ENCODE measurements at places on chromosomes 12 and 14. TPM values are rescaled to one million over a fixed set of nuclear protein-coding genes. Genes with fewer than 3 reads are reported as not detected.

Gene RERG
- total RNA-seq: not detected

DNA sequence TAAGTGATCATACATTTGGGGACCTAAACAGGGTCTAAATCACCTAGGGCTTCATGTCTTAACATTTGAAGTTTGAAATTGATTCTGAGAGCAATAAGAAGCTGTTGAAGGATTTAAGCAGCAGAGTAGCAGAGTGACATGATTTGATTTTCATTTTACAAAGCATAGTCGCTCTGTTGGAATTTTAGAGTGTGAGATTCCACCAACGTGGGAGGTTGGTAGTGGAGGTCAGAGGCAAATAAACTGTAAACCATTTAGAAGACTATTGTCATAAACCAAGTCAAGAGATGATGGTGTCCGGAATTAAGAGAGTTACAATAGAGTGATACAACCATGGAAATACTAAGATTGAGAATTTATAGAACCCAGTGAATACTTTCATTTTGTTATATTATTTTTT, 52.7 kb upstream of the ZDHHC17 start:
- DNase-seq: no peak

- no peak for DNase-seq
Measured at GRCh38 chr14:95948558-95948981, 71.9 kb downstream of the TUNAR start.

Gene MYO1H
- total RNA-seq: not detected

- no peak for DNase-seq
Measured at GRCh38 chr14:102417001-102417431, 54.3 kb downstream of the TECPR2 start.

Gene FOXM1
- 86.5 TPM for total RNA-seq

Gene CD69
- 152 TPM for total RNA-seq

- no peak for DNase-seq
Measured at GRCh38 chr12:106941481-106942156, 14.1 kb upstream of the TMEM263 start.

- DNase-seq: no peak
Measured at GRCh38 chr12:41103614-41104013, 84.5 kb upstream of the PDZRN4 start.

Gene ACTN1
- 177 TPM for total RNA-seq

Gene CYP27B1
- total RNA-seq: 12.0 TPM

GRCh38 chr12:108700833-108701541, 30.3 kb downstream of the CORO1C start:
- no peak for DNase-seq

DNA sequence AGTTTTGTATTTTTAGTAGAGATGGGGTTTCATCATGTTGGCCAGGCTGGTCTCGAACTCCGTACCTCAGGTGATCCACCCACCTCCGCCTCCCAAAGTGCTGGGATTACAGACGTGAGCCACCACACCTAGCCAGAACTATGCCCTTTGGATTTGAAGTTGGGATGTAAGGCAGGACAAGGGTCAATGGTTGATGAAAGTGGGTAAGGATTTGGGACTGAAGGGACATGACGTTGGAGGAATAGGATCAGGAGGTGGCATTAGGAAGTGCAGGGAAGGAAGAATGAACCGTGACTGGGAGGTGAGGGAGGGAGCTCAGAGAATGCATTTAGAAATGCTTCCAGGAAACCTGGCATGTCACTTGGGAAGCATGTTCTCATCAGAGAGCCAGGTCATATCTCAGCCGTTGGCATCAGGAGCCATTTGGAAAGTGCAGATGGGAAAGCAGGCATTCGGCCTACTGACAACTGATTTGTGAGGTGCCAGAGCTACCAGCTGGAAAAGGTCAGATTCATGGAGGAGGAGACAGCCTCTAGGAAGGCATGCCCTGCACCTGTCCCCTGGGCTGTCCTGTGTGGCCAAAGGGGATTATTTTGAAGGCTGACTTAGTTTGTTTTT, 2.2 kb downstream of the CRADD start:
- no peak for DNase-seq

DNA sequence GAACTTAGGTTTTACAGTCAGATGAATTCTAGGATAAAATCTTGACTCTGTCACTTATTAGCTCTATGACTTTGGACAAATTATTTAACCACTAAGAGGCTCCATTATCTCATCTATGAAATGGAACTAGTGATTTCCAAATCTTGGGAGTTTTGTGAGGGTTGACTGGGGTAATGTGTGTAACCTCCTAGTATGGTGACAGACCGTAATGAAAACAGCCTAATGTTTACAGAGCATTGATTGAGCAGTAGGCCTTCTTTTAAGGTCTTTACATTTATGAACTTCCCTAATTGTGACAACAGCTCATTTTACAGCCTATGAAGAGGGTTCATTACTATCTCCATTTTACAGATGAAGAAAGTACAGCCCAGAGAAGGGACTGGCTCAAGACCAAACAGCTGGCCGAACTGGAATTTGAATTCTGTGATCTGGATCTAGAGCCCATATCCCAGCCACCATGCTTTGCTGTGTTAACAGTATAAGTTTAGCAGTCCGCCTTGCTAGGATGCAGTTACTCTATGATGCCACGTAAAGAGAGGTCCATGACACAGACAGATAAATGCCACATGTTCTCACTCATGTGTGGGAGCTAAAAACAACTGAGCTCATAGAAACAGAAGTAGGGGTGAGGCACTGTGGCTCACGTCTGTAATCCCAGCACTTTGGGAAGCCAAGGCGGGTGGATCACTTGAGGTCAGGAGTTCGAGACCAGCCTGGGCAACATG, 9.1 kb upstream of the FBXL14 start:
- no peak for DNase-seq

GRCh38 chr14:86858591-86858990, 1134.4 kb downstream of the GALC start:
- no peak for DNase-seq

DNA sequence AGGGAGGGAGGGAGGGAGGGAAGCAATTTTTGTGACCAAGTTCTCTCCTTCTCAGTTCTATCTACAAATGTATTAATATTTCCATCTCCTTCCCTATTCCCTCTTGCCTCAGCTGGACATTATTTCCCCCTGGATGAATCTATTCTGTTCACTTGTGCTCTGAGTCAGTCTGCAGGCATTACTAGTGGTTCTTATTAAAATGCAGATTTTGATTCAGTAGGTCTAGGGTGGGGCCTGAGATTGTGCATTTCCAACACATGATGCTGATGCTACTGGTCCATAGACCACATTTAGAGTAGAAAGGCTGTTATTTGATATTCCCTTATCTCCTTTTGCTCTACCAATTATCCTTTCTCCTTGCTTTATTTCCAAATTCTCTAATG, 40.1 kb upstream of the YAF2 start:
- no peak for DNase-seq

Gene BBS10
- 3.3 TPM for total RNA-seq

GRCh38 chr14:54564071-54564867, 2.7 kb upstream of the SAMD4A start:
- no peak for DNase-seq

- no peak for DNase-seq
Measured at GRCh38 chr12:108822497-108823205, 34.7 kb downstream of the SSH1 start.

GRCh38 chr14:92538412-92538985, 24.9 kb downstream of the RIN3 start:
- no peak for DNase-seq

DNA sequence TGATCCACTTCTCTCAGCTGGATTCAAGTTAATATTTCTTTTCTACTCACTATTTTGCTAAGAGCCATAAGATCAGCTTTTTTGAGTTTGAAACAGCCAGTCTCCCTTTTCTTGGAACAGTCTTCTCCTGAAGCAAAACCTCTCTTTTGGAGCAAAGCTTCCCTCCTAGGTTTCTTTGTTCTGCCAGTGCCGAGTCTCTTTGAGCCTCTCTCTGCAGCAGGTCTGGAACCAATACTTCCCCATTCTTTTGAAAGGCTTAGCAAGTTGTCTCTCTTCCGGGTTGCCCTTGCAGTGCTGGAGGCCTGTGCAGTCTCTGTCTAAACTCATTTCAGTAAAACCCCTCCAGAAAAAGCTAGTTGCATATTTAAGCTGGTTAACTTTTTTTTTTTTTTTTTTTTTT, 454.8 kb downstream of the NOVA1 start:
- DNase-seq: no peak

Gene HOXC11
- not detected for total RNA-seq

Gene RIPK3
- 5.4 TPM for total RNA-seq

DNA sequence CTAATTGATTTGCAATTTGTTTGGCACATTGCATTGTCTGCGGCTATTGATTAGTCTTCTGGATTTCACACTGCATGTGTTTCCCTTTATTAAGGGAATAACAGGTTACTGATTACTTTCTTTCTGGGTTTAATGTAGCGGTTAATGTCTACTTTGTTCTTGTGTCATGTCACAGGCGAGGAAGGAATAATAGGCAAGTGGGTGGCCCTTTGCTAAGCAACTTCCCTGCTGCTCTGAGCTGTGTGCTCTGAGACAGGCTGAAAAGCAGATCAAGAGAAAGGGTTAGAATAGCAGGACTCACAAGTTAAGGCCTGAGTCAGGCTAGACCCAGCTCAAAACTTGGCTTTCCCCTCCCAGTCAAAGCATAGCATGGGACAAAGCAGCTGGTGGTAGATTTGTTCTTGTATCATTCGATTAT, 77.2 kb downstream of the NKX2-1 start:
- DNase-seq: no peak

DNA sequence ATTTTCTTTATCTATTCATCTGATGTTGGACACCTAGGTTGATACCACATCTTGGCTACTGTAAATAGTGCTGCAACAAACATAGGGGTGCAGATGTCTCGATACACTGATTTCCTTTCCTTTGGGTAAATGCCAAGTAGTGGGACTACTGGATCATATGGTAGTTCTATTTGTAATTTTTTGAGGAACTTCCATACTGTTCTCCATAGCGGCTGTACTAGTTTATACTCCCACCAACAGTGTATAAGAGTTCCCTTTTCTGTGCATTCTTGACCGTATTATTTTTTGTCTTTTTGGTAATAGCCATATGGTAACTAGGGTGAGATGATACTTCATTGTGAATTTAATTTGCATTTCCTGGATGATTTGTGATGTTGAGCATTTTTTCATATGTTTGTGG, 71.8 kb downstream of the LRP6 start:
- DNase-seq: no peak

- peak; percentile 89 for DNase-seq
Measured at GRCh38 chr12:575948-576614, 87.2 kb downstream of the NINJ2 start.

Gene KIF21A
- total RNA-seq: 22.2 TPM

- DNase-seq: no peak
Measured at GRCh38 chr12:124764451-124764850, 99.2 kb downstream of the SCARB1 start.

GRCh38 chr14:88430976-88431375, 45.5 kb downstream of the SPATA7 start:
- no peak for DNase-seq

- DNase-seq: no peak
Measured at GRCh38 chr14:69842686-69843420, 36.4 kb upstream of the SMOC1 start.

Gene NPAS3
- total RNA-seq: not detected

- DNase-seq: no peak
Measured at GRCh38 chr12:69546693-69547438, 38.4 kb upstream of the CCT2 start.

- DNase-seq: no peak
Measured at GRCh38 chr12:118188690-118189371, 52.9 kb downstream of the PEBP1 start.

Gene KRT72
- 0.12 TPM for total RNA-seq

Gene TC2N
- total RNA-seq: 16.7 TPM

Gene BBOF1
- total RNA-seq: 1.6 TPM

GRCh38 chr14:55125403-55125802, 3.6 kb upstream of the LGALS3 start:
- no peak for DNase-seq

GRCh38 chr14:94081386-94081820, 293 bp downstream of the IFI27L1 start:
- DNase-seq: no peak

DNA sequence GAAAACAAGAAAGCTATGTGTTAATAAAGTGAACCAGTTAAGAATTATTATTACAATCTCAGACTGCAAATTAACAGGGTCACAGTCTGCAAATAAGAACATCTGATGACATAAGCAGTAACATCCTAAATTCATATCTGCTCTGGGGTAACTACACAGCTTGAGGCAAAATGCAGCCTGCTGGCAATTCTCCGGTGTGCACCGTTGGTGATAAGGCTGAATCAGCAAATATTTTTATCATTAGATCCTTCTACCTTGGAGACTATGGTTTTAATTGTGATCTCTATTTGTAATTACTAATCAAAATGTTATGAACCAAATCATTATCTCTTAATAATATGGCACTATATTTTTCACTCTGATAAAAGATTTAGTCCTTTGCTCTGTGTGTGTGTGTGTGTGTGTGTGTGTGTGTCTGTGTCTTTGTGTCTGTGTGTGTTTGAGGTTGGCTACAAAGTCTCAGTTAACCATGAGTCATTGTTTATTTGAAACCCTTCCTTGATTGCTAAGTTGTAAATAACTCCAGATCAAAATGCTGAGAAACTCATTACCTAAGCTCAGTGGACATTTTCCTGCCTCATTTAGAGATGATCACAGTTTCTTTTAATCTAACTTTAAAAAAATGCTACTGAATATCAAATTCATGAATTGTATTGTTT, 442.6 kb downstream of the GXYLT1 start:
- DNase-seq: no peak

DNA sequence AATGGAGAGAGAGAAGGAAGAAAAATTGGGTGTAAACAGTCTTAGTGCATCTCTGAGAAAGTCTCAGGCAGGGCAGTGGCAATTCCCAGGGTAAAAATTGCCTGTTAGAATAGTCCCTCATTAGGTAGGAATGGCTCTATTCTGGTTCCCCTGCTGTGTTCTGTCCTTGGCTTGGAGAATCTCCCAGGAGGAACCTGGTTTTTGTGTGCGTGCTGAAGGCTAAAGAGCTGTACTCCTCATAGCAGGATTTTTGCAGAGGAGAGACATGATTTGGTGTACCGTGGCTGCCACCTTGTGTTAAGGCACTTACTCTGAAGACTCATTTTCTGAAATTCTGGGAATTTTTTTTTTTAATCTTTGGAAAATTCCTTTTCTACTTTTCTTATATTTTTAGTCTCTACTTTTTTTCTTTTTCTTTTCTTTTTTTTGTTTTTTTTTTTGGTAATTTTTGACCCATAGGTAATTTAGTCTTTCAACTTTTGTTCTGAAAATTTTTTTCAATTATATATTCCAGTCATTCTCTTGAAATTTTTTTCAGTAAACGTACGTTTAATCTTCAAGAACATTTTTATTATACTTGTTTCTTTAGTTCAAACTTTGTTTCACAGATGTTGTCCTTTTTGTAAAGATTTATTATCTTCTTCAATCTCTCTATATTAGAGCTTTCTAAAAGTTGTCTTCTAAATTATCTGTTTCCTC, 63.8 kb downstream of the FBXO33 start:
- peak; percentile 18 for DNase-seq

Gene ZDHHC22
- total RNA-seq: not detected

Gene PPP1R1A
- not detected for total RNA-seq

DNA sequence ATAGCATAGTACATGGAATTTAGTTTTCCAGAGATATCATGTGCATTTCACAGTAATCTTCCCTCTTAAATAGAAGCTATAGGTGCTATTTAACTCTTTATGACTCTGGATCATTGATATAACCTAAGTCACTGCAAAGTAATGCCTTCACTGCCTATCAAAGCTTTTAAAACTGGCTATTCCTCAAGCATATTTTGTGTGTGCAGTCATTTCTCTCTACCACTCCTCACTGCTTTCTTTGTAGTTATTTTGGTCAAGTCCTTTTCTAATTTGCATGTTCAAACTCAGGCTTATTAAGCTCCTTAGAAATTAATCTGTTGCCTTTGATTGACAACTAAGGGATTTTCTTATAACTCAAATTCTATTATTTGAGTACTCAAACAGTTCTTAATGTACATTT, 79.4 kb upstream of the PLEKHG7 start:
- no peak for DNase-seq

GRCh38 chr12:96108321-96108720, 72.9 kb upstream of the LTA4H start:
- DNase-seq: peak; percentile 6

Data from activated naive CD8-positive, alpha-beta T cell treated with anti-CD3 and anti-CD28 coated beads for 36 hours (primary cell).